Stimulated activated CD4-positive, alpha-beta T cell treated with anti-CD3 and anti-CD28 coated beads, Interleukin-2, amount 100 ng/mL, for 4 hours (primary cell): ENCODE measurements at places on chromosomes 7 and 10.

DNA sequence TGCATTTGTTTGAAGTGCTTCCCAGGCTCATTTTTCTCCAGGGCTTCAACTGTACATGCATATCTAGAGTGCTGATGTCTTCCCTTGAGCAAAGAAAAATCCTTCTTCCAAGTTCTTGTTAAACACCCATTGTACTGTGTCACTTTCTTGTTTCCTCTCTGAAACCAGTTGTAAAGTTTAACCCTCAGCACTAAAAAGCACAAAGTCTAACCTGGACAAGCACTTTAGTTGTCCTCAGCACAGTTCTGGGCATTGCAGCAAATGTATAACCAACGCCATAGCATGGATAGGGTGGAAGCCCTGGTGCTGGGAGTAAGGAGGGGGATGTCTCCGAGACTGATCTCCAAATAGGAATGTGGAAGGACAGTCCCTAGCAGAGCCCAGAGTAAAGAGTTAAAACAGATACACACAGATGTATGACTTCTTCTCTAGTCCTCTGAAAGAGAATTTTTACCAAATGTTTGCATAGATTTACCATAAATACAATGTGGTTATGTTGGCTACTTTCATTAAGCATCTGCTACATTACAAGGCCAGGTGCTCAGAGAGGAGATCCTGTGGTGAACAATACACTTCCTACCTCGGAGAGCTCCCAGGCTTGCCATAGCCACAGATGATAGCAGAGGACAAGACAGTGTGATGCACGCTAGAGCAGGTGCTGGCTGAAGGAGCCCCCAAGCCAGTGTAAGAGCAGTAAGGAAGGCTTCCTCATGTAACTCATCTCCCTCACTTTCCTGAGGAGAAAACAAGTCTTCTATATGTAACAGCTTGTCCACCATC lies 57.0 kb downstream of the DNAJC12 start:
- DNase-seq, result no peak

- no peak for DNase-seq
Observed at GRCh38 chr10:69869291-69869961, 67.7 kb downstream of the COL13A1 start.

GRCh38 chr7:30896783-30897637 lies 14.6 kb upstream of the AQP1 start:
- no peak for DNase-seq

DNA sequence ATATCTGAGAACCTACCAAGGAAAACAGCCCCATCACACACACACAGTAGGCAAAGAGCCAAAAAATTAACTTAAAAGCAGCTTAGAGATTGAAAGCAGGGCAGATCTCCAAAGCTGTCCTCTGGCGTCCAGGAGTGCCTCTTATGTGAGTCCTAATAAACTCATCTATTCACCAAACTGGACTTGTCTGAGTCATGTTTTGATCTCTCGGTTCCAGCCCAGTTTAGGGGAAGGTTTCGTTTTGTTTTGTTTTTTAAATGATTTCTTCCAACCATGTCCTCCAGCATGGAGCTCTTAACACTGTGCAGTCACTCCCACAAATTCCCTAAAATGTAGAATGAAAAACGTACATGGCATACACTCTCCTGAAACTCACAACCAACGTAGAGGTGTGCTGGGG lies 6.7 kb upstream of the PRSS37 start:
- DNase-seq, result no peak

DNA sequence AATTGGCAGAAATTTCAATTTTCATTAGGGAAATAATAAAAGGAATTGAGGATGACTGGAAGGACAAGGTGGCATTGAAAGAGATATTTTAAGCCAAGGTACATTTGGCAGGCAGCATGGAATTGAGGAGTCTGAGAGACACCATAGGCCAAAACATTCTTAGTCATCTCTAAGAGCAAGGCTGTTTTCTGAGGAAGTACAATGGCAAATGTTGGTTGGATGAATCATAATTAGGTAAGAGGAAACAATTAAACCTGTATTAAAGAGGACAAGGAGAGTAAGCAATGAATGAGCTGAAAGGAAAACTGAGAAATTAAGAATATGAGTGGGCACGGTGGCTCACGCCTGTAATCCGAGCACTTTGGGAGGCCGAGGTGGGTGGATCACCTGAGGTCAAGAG lies 86.3 kb downstream of the MRPL32 start:
- no peak for DNase-seq

DNA sequence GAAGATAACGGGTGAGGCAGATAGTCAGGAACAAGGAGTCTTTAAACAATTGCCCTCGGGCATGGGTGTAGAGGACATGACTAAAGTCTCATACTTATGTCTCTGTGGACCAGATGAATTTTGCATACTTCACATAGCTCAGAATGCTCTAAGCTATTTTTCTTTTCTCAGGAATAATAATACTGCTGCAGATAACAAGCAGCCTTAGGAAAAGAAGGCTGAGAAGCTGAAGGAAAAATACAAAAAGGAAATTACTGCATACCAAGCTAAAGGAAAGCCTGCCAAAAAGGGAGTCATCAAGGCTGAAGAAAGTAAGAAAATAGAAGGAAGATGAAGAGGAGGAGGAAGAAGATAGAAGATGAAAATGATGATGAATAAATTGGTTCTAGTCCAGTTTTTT lies 13.4 kb upstream of the ERCC6 start:
- DNase-seq, result no peak

GRCh38 chr10:126565441-126565840 lies 105.1 kb downstream of the C10orf90 start:
- no peak for DNase-seq

DNA sequence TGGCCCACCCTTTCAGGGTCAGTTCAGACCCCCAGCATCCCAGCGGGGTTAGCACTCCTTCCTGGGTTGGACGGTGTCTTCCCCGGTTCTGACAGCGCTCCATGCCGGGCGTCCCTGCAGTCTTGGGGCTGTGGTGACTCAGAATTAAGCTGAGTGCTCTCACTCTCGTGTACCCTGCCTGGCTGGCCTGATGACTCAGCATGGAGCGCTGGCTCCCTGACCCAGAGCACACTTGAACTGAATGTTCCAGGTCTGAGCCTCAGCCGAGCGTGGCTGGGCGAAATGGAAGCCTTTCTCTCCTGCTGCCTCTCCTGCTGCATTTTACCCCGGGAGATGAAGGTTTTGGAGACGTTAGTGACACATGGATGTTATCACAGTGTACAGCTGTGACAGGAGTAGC lies 7.1 kb downstream of the BAG3 start:
- peak; percentile 9 for DNase-seq

DNA sequence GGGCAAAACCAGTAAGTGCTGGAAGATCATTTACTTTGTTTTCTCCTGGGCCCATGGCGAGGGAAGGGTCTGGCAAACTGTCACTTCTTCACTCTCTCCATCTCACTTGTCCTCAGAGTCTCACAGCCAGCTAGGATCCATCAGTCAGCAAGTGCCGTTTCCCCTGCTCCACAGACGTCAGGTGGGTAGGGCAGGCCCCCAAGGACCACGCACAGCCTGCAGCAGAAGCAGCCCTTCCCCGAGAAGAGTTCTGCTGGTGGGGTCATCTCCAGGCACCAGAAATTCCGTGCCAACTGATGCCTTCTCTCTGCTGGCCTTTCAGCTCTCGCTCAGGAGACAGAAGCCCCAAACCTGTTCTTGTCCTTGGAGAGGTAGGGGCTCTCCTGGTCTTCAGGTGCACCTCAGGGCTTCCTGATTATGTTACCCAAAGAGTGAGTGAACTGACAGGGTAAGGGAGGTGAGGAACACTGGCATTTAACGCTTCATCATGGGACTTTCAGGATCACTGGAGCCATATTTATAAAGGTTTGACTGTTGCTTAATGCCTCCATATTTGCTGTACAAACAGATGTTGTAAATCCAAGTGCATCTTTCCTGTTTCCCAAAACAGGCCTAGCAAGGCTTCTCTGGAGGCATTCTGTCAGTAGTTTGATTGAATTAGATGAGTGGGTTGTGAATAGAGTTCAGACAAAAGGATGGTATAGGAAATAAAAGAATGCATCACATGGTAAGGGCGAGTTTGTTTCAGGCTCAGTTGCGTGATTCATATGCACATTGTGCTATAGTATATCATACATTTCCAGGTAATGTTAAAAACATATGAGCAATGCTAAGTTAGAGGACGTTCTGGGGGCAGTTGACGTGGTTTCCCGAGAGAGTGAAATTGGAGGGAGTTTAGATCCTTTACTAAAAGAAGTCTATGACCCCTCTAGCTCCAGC lies 13.7 kb upstream of the TSPAN15 start:
- no peak for DNase-seq

GRCh38 chr10:69217119-69217754 lies 2.9 kb upstream of the HKDC1 start:
- no peak for DNase-seq

- DNase-seq, result no peak
Observed at GRCh38 chr10:525565-526315, 163.7 kb downstream of the DIP2C start.

DNA sequence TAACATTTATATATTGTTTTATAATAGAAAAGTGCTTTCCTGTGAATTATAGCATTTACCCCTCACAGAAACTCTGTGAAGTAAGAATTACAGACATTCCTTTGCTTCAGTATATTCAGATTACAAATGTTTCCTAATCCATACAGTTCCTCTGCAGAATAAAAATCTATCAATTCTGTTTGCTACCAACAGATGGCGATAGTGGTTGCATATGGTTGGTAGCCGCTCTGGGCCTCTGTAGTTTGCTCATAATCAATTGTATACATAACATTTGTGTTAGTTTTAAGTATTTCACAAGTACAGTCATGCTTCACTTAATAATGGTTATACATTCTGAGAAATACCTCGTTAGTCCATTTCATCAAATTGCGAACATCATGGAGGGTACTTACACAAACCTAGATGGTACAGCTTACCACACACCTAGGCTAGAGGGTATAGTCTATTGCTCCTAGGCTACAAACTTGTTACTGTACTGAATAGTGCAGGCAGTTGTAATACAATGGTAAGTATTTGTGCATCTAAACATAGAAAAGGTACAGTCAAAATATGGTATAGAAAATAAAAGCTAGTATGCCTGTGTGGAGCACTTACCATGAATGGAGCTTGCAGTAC lies 94.4 kb upstream of the STEAP4 start:
- DNase-seq, result no peak

- DNase-seq, result no peak
Observed at GRCh38 chr10:95788830-95789229, 32.9 kb downstream of the ENTPD1 start.

- DNase-seq, result no peak
Observed at GRCh38 chr7:375321-375831, 85.4 kb downstream of the FOXL3 start.

DNA sequence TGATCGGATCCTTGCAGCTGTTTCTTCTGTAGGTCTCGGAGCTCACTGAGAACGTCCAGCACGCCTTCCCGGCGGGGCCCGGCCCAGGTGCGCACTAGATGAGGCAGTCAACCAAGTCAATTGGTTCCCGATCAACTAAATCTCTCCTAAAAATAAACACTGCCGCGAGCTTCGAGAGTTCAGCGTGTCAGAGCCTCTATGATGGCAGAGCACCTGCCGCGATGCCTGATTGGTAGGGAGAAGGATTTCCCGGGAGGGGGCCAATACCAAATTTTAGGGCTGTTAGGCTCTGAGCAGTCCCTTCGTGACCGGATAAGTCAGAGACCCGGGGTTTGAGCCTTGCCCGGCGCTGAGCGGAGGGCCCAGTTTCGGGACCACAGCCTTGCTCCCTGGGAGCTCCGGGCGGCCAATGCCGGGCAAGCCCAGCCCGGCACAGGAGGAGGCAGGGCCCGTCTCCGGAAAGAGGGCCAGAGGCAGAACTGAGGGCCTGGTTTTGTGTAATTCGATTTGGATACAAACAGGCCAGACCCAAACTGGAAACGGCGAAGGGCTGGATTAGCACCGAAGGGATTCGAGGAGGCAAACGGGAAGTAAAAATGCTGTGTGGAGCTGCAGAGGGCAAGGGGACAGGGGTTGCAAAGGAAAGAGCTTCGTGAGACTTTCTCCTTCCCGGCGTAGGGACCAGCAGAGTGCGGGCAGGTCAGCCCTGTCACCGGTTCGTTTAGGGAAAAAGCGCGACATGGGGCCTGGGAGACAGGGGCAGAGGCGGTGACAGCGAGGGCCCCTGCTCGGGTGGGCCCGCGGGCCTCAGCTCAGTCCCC lies 569 bp downstream of the SLC26A5 start:
- no peak for DNase-seq

DNA sequence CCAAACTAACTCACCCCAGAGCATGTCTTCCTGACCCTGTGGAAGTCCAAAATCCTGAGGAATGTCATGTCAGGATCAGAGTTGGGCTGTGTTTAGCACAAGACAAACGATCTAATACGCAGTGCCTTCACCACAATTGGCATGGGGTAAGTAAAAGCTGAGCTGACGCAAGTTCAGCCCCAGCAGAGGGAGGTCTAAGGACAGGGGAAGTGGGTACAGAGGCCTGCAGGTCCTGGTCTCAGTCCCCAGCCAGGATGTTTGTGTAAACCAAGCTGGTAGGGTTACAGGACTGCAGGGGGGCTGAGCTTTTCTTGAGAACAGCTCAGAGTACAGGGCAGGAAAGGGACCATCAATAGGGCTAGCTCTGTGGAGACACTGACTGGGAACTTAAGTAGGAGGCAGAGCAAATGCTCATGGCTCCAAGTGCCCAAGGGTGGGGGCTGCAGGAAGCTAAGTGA lies 5.3 kb upstream of the KCNIP2 start:
- no peak for DNase-seq

GRCh38 chr10:43267811-43268210 lies 946 bp upstream of the RASGEF1A start:
- no peak for DNase-seq

GRCh38 chr10:129897871-129898626 lies 66.0 kb downstream of the EBF3 start:
- DNase-seq, result no peak

DNA sequence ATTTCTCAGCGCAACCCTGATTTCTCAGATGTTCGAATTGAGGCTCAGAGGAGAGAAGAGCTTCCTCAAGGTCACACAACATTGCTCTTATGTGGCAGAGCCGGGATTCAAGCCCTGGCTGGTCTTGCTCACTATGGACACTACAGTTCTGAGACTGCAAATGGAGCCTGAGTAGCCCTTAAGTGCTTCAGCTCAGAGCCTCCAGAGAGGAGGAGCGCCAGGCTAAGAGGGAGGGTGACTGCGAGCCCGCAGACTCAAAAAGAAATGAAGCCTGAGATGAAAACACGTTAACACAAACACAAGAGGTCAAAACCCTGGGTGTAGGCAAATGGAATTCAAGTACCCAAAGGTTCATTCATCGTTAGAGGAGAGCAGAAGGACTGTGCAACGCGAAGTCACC lies 13.9 kb downstream of the ARHGAP22 start:
- no peak for DNase-seq

- no peak for DNase-seq
Observed at GRCh38 chr7:100444311-100445278, 8.3 kb upstream of the PPP1R35 start.
